ENCODE measurements at places on chromosomes 3 and 15.
A peak's percentile ranks its signal among the peaks of the same experiment; 100 is the strongest.

DNA sequence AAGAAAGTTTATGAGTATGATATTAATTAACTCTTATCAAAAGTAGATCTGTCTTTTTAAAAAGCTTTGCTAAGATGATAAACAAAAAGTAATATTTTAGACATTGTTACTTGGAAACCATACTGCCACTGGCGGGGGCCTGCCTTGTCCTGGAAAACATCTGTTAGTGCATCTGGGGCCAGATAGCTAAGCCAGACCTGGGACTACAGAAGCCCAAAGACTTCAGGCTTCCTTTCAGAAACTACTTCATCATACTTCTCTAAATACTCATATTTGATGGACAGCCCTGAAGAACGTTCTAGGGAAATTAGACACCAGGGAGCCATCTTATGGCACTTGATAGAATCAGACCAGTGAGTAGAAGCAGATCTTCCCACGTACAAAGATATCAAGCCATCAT, 795.4 kb upstream of the SEMA6D start:
- DNase-seq = no peak

GRCh38 chr15:69472046-69472445, 19.4 kb downstream of the RPLP1 start:
- DNase-seq = peak; percentile 54

DNA sequence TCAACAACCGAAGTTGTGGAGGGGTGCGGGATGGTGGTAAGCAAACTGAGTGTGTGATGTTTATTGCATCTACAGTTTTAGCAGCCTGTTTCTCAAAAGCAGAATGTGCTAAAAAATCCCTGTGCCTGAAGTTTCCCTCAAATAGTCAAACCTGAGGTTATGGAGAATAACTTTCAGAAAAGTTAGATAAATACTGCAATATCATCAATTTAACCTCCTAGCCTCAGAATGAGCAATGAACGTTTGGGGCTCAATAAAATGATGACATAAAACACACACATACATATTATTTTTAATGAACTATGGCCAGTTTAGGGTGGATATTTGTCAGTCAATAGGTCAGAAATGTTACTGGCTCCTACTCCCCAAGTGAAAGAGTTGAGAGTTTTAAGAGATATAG, 201.6 kb downstream of the SEMA6D start:
- DNase-seq = no peak

DNA sequence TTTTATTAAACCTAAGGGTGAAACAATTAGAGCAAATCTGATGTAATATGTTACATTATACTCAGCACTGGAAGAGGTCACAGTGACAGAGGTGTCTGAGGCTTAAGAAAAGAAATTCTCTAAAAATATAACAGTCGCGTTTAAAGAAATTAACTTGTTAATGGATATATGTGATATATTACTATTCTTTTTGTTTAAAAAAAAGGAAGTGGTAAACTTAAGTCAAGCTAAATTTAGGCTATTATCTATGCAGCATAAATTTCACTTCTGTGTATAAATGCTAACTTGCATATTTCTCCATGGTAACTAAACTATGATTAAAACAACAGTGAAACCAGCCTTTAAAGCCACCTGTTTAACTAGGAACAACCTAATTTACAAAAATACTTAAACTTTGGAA, 191.3 kb downstream of the FOXP1 start:
- no peak for DNase-seq

- peak; percentile 52 for DNase-seq
Observed at GRCh38 chr3:128293930-128294329, 140.6 kb downstream of the EEFSEC start.

GRCh38 chr3:122621112-122621511, 43.7 kb downstream of the PARP15 start:
- DNase-seq = no peak

- no peak for DNase-seq
Observed at GRCh38 chr15:93144463-93145236, 55.6 kb upstream of the RGMA start.

DNA sequence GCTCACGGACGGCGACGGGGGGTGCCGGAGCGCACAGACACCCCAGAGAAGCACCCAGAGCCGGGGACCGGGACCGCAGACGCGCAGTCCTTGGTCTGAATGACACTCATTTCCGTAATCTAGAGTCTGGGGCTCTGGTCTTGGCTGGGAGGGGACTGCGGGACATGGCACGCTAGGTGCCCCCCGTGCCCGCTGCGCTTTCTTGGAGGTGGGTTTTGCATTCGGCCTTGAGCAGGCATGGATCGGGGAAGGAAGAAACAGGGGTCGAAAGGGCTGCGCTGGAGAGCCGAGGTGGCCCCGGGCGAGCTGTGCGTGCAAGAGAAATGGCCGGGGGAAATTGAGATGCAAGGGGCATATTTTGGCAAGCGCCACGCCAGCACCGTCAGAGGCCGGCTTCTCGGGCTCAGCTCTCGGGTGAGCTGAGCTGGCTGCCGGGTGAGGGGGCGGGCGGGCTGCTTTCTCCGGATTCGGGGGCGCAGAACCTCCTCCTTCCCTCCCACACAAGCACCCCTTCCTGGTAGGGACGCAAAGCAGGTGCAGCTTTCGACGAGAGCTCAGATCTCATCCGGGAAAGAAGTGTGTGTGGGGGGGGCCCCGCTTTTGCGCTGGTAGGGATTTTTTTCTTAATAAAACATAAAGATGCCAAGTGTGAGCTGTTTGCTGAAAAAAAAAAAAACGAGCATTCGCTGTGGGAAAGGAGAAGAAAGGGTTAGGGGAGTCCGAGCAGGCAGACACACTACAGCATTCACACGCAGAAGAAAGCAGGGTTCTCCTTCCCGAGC, 963 bp upstream of the NTRK3 start:
- DNase-seq = no peak

Data from activated CD8-positive, alpha-beta memory T cell treated with anti-CD3 and anti-CD28 coated beads for 24 hours (primary cell).